ENCODE measurements at places on chromosomes 1 and 21.

GRCh38 chr1:41589395-41589794 lies 104.9 kb upstream of the EDN2 start:
- no peak for DNase-seq

GRCh38 chr1:167551362-167551761 lies 2.2 kb downstream of the CREG1 start:
- DNase-seq: no peak

DNA sequence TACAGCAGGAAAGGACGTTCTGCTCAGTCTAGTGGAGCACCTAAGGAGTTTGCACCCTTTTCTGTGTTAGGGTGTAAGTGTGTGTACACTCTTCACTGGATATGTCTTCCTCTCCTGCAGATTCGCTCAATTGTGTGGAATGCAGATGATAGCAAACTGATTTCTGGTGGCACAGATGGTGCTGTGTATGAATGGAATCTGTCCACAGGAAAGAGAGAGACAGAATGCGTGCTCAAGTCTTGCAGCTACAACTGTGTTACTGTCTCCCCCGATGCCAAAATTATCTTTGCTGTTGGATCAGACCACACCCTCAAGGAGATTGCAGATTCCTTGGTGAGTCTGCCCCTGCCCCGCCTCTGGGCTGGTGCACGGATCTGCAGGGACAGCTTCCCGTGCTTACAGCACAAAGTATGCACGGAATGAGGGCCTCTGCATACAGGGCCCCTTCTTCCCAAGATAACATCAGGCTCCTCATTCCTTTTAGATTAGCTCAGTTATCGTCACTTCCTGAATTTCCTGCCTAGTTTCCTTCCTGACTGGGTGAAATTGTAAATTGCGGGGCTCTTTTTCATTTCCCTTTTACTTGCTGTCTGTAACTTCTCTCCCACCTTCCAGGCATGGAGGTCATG lies 34.6 kb downstream of the CFAP57 start:
- DNase-seq: no peak

DNA sequence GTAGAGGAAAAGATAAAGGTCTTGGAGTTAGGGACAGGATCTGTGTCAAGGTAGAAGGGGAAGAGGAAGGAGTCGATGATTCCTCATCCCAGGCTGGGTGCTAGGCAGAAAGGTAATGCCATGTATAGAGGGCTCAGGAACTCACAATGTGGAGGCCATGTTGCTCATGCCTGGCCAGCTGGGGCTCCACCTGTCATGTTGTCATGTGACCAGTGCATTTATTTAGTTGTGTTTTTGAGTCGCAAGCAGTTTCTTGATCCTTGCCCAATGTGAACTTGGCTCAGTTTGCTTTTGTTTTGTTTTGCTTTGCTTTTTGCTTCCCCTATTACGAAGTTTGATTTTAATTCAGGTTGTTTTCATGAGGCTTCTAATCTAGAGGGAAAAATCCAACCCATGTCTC lies 5.7 kb downstream of the CASQ2 start:
- DNase-seq: no peak

DNA sequence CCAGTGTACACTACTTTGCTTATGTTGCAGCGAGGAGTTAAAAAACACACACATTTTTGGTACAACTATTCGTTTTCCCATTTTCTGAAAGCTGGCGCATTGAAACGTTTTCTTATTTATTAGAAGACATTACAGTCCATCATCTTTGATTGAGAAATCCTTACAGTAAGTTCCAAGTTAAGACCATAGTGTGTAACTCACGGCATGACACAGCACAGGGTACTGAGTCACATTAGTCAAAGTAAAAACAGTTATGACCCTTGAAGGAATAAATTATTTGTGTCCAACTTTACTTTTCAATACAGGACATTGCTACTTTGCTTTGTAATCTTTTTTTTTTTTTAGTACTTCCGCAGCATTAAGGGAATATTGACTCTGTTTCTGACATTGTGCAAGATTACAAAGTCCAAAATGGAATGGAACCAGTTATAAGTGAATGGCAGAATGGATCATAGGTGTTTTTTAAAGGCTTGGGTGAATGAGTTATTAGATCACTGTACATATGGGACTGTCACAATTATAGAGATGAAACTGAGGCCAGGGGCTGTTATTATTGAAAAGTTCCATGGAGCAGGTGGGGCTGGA lies 11.7 kb downstream of the PTGFRN start:
- DNase-seq: no peak

- no peak for DNase-seq
These were observed 48.2 kb upstream of the TNFSF4 start for GRCh38 chr1:173255214-173255813.

DNA sequence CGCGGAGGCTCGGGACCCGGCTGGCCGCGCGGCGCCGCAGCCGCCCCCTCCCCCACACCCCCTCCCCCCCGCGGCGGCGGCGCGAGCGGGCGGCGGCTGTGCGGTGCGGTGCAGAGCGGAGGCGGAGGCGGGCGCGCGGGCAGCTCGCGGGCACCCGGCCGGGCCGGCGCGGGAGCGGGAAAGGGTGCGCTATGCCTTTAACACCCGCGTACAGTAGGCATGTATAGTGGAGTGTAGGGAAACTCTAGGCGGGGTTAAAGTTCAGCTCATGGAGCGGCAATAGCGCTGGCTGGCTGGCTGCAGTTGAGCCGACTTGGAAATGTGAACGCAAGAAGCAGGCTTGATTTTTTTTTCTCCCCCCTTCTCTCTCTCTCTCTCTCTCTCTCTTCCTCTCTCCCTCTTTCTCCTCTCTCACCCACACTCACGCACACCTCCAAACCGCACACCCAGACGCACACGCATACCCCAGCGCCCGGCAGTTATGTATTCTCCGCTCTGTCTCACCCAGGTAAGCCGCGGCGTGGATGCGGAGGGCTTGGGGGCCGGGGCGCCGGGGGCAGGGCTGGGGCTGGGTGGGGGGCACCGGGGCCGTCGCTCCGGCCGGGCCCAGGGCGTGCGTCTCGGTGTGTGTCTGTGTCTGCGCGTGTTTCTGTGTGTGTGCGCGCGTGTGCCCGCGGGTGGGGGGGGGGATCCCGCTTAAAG lies at the start of gene NFIA:
Gene NFIA (plus strand): TSS at position 251 of the 702 bp plus-strand sequence.
- no peak for DNase-seq

DNA sequence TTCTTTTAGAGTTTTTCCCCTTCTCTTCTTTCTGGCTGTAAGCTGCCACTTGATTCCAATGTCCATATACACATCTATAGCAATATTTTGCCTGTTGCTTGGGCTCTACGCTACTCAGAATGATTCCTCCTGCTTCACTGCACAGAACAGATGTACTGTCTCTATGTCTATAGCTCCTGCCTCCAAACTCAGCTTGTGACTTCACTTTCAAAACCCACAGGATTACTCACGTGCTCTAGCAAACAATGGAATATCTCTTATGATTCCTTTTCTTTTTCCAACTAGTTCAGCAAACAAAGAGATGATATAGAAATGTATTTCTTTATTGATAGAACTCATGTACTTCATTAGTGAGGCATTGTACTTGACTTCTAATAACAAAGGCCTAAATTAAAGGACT lies 80.5 kb upstream of the SOX13 start:
- no peak for DNase-seq

GRCh38 chr1:6922096-6922931 lies 137.1 kb downstream of the CAMTA1 start:
- no peak for DNase-seq

GRCh38 chr1:228647523-228648444 lies 87.5 kb upstream of the RHOU start:
- DNase-seq: no peak

DNA sequence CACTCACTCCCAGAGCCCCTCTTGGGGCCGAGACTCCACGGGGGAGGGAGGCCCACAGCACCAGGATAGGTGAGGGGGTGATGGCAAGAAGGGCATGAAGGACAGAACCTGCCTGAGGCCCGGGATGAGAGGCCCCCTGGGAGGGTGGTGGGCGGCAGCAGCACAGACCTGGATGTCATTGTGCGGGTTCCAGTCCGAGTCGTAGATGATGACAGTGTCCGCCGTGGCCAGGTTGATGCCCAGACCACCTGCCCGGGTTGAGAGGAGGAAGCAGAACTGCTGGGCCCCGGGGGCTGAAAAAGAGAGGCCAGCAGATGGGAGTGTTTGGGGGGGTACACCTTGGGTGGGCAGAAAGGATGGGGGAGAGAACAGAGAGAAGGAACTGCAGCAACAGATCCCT lies 50.1 kb downstream of the CHD5 start:
- DNase-seq: no peak

DNA sequence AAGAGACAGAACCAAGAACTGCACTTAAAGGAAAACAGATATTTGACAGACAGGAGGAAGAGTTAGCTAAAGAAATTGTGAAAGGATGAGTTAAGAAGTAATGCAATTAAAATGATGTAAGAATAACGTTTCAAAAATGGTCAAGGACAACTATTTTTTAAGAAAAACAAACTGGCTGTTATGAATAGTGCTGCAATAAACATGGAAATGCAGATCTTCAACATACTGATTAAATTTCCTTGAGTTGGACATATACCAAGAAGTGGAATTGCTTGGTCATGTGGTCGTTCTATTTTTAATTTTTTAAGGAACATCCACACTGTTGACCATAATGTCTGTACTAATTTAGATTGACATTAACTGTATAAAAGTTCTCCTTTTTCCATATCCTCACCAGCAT lies 23.1 kb upstream of the PHTF1 start:
- no peak for DNase-seq

DNA sequence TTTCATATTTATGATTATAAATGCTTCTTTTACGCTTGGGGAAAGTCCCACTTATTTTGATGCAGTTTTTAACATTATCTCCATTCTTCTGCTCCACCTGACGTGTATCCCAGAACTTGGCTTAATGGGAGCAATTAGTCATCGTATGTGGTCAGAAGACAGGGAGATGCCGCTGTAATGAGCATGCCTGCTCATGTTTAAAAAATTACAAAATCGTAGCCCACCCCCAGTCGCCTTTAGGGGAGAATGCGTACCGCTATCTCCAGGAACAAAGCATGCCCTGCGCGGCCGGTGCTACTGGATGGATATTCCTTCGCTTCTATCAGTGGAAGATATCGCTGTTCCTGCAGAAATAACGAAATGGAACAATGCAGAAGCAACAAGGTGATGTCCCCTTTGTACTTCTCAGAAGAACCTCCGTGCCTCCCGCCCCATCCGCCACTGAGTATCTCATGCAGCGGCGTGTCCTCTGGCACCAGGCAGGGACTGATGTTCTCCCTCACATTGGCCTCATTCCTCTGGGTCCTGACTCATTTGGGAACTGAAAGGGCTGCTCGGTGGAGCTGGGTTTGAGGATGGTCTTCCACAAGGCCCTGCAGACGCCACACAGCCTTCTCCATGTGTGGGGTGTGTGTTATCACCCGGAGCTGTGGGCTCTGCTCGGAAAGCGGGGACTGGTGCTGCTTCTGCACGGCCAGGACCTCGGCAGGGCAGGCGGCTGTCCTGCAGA lies 116.3 kb upstream of the COL6A1 start:
- no peak for DNase-seq

DNA sequence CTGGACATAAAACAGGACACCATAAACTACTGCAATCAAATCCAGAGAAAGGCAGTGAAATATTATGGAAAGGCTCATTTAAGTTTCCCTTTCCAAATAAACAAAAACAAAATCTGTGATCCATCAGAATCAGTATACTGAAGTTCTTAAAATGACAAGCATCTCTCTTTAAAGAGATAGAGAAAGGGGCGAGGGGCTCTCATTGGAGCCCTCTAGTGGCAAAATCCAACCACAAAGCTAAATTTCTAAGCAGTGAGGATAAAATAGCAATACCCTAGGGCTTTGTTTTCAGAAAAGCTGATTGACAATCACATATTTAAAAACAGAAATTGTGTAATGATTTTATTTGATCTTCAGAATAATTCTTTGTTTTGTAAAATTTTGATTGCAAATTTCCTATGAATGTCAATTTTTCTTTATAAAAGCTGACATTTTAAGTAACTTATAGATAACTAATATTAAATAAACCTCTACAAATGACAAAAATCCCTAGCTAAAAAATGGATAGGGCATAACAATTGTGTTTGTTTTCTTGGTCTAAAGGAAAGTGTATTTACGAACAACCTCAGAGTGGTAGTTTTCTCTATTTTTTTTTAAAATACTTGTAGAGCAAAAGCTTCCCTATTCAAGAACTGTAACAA lies 138.2 kb downstream of the COL24A1 start:
- no peak for DNase-seq

DNA sequence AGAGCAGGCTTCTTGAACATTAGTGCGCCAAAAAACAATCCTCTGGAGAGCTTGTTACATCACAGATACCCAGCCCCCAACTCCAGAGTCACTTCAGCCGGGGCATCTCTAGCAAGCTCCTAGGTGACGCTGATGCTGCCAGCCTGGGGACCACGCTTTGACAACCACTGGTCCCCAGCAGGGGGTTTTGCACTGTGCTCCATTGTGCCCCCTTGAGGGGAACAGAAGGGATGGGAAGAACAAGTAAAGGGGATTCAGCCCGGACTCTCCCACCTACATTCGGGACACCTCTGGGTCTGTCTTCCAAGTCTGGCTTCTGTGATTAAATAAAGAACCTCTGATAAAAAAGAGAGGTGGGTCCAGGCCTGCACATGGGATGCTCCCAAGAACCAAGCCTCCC lies 60.4 kb downstream of the ATP5PO start:
- no peak for DNase-seq

DNA sequence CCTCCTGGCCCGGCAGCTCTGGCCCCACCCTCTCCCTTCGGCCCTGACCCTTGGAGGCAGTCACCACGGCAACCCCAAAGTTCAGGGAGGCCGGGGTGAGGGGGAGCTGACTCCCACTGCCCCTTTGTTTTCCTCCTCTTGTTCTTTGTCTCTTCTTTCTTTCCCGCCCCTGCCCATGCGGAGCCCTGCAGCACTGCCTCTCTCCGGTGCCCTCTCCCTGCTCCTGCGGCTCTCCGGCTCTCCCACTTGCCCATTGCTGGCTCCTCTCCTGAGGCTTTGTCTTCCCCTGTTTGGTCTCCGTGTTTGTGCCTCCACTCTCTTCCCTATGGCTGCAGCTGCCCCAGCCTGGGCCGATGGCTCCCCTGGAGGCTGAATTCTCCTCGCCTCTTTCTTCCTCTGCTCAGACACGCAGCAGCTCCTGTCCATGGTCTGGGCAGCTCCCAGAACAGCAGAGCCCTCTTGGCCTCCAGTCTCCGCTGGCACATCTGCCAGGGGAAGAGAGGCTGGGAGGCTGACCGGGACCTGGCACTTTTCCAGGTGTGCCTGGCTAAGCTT lies 5.8 kb downstream of the CELSR2 start:
- DNase-seq: no peak

DNA sequence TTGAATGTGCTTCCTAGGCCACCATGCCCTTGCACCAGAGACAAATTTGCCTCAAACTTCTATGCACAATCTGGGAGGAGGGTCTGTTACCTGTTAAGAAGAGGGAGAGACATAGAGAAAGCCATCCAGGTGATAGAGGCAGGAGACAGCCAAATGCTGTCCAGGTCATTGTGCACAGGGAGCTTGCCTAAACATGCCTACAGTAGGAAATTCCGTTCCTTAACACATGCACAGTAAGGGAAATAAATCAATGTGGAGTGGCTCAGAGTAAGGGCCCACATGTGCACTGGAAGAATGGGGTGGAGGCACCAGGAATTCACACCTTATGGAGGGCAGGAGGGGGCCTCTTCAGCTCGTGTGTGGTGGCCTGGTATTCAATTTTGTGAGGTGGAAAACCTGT lies 19.5 kb upstream of the CREG1 start:
- DNase-seq: no peak
